ENCODE measurements at places on chromosomes 1 and 21. TPM values are rescaled to one million over a fixed set of nuclear protein-coding genes. Genes with fewer than 3 reads are reported as not detected.

Gene ITSN1
- polyA plus RNA-seq, result not detected

Gene ANKRD65
- not detected for polyA plus RNA-seq

Gene CELA3A
- polyA plus RNA-seq, result not detected

Gene BLACAT1
- not detected for polyA plus RNA-seq

Gene WNT9A
- polyA plus RNA-seq, result not detected

DNA sequence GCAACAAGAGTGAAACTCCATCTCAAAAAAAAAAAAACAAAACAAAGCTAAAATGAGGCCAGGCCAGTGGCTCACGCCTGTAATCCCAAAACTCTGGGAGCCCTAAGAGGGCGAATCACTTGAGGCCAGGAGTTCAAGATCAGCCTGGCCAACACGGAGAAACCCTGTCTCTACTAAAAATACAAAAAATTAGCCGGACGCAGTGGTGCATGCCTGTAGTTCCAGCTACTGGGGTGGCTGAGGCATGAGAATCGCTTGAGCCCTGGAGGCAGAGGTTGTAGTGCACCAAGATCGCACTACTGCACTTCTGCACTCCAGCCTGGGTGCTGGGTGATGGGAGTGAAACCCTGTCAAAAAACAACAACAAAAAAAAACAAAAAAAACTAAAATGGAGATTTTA lies 191.2 kb upstream of the SGIP1 start:
- DNase-seq, result no peak

DNA sequence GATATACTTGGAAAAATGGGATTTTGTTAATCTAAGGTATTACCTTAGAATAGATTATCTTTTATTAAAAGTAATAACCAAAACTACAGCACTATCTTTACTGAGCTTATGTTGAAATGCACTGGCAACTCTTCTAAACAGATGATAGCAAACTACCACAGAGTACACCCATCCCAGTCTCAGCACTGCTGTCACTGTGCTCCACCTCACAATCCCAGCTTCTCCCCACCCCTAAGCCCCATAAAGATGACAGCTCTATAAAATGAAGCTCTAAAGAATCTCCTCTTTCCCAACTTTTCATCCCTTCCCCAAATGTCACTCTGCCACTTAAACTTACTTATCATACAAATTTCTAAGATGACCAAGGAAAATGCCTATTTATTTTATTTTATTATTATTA lies 6.4 kb downstream of the DSTYK start:
- DNase-seq, result no peak

DNA sequence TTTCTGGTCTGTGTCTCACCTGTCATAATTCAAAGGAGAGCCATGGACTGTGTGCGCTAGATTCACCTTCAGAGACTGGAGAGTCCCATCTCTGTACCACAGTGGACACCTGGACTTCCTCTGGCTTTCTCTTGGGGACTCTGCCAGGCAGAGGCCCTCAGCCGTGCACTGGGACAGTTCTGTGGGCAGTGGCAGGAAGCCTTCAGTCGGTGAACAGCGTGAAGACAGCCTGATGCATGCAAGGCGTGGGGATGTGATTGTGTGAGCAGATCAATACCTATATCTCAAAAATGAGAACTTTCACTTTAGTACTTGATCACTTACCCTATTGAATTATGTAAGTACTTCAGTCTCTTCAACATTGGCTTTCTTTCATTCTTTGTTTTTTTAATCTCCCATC lies 245.3 kb downstream of the DISC1 start:
- no peak for DNase-seq

- DNase-seq, result no peak
Measured at GRCh38 chr1:22248746-22249145, 105.8 kb upstream of the WNT4 start.

DNA sequence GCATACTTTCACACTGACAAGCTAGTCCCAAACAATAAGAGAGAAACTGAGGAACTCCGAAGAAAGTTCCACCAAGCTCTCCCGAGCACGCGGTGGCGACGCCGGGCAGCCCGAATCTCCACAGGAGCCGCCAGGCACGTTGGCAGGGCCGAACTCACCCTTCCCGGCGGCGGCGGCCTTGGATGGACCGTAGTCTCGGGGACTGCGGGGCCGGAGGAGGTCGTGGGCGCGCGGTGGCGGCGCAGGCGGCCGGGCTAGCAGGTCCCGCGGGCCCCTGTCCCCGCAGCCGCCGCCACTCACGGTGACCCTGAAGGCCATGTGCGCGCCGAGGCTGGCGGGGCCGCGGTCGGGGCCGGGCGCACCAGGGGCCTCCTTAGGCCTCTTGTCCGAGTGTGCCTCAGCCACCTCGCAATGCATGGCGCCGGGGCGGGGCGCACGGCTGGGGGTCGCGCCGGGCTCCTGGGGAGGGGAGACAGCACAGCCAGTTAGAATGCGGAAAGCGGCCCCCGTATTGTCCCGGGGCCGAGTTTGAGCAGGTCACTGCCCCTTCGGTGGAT lies 1.2 kb downstream of the GLIS1 start:
- no peak for DNase-seq

DNA sequence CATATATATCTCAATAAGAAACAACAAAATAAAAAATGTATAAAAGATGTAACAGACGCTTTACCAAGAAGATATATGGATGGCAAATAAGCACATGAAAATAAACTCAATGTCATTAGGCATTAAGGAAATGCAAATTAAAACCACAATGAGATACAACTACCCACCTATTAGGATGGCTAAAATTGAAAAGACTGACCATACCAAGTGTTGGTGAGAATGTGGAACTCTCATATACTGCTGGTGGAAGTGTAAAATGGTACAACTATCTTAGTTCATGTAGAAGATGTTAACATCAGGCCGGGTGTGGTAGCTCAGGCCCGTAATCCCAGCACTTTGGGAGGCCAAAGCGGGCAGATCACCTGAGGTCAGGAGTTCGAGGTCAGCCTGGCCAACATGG lies 42.3 kb upstream of the TTC22 start:
- DNase-seq, result no peak

- no peak for DNase-seq
Measured at GRCh38 chr1:94739521-94740061, 80.6 kb upstream of the SLC44A3 start.

GRCh38 chr1:234607109-234608024 lies 2.6 kb downstream of the IRF2BP2 start:
- DNase-seq, result peak; percentile 44

- no peak for DNase-seq
Measured at GRCh38 chr1:119372503-119373086, 4.0 kb downstream of the HAO2 start.

DNA sequence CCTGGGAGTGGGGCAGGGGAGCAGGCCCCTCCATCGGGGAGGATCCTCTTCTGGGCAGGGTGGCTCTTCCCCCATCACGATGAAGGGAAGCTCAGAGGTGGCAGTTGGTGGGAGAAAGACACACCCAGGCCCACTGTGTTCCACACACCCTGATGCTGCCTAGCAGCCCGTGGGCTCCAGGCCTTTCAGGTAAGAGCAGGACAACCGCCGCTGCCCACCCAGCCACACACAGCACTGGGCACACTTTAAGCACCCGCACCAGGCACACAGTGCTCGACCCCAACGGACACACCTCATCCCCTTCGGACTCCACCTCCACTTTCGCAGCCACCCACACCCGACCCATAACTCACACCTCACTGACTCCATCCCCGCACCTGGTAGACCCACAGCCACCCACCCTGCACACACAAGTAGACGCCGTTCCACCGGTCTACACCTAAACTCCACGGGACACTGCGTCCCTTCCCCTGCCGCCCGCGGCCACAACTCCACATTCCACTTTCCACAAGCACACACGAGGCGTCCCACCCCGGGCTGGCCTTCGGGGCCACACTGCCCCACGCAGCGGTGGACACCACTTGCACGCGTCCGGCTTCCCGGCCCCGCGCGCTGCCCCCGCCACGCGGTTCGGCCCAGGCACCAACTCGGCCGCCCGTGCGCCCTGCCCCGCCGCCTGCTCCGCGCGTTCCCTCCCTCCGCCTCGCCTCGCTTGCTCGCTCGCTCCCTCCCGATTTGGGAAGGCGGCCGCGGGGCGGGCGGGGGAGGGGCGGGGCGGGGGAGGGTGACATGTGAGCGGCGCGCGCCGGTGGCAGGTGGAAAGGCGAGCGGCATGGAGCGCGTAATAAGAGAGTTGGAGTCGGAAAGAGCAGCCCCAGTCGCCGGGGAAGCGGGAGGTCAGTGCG lies at the start of gene KCNQ4:
KCNQ4 (plus strand) TSS at position 787 of the 905 bp plus-strand sequence. CDS start 307 bp downstream, outside the sequence.
- no peak for DNase-seq

- no peak for DNase-seq
Measured at GRCh38 chr1:79353224-79353623, 346.7 kb upstream of the ADGRL4 start.

GRCh38 chr1:101996825-101997465 lies at the start of gene OLFM3:
Gene OLFM3, minus strand, starts transcription at chr1:101996926.
- no peak for DNase-seq
